Left kidney (tissue), 8 donors: ENCODE measurements at places on chromosomes 6 and 20. TPM values are rescaled to one million over a fixed set of nuclear protein-coding genes. Genes with fewer than 3 reads are reported as not detected.

Gene KDM1B
- 20.9 TPM for polyA plus RNA-seq

GRCh38 chr6:39007575-39007974 is 41.0 kb upstream of the GLP1R start:
- no peak for DNase-seq

Gene ARFGEF3
- 8.5 TPM for polyA plus RNA-seq

- no peak for DNase-seq
These were observed 380.5 kb downstream of the TFAP2B start for GRCh38 chr6:51199105-51199552.

GRCh38 chr6:163466839-163467390 is 52.4 kb downstream of the QKI start:
- DNase-seq = no peak

GRCh38 chr20:12372557-12372956 is 454.9 kb downstream of the BTBD3 start:
- no peak for DNase-seq

Gene REM1
- 0.28 TPM for polyA plus RNA-seq

DNA sequence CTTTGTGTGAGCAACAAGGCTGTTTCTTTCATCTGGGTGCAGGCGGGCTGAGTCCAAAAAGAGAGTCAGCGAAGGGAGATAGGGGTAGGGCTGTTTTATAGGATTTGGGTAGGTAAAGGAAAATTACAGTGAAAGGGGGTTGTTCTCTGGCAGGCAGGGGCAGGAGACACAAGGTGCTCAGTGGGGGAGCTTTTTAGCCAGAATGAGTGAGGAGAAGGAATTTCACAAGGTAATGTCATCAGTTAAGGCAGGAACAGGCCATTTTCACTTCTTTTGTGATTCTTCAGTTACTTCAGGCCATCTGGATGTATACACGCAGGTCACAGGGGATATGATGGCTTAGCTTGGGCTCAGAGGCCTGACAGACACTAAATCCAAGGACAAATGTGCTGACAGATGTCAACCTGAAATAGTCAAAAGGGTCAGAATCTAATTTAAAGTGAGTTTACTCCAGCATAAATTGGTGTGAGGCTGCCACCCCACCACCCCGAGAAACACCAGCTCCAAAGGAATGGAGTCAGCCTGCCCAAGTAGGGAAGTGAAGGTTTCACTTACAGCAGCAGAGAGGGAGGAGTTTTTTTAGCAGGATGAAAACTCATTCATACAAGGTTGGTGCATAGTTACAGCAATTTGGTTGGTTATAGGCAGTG is 560.0 kb upstream of the CDH4 start:
- no peak for DNase-seq

- no peak for DNase-seq
These were observed 15.5 kb downstream of the ZNF831 start for GRCh38 chr20:59178983-59179595.

DNA sequence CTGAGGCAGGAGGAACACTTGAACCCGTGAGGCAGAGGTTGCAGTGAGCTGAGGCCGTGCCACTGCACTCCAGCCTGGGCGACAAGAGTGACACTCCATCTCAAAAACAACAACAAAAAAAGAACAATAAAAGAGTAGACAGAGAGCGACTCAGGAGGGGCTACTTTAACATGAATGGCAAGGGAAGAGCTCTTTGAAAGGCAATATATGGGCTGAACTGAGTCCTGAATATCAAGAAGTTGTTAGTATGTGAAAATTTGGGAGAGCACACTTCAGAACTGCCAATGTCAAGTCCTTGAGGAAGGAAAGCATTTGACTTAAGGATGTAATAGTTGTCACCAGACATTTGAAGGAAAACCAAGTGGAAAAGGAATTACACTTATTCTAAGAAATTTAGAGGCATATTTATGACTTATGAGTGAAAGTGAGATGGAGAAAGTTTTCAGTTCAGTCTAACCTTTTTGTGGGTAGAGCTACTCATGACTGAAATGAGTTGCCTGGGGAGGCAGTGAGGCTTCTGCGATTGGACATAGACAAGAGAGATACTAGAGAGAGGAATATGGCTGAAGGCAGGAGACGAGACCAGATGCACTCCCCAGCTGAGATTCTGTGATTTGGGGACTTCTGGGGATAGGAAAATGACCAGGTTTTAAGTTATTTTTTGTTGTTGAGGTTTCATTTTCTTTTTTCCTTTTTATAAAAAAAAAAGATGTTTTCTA is 48.6 kb upstream of the SLC16A10 start:
- no peak for DNase-seq

Gene NCOA3
- 46.3 TPM for polyA plus RNA-seq

GRCh38 chr6:82679232-82679631 is 315.6 kb downstream of the TPBG start:
- DNase-seq = no peak

Gene DEFB132
- polyA plus RNA-seq = 0.07 TPM

Gene JPH2
- polyA plus RNA-seq = 1.4 TPM

DNA sequence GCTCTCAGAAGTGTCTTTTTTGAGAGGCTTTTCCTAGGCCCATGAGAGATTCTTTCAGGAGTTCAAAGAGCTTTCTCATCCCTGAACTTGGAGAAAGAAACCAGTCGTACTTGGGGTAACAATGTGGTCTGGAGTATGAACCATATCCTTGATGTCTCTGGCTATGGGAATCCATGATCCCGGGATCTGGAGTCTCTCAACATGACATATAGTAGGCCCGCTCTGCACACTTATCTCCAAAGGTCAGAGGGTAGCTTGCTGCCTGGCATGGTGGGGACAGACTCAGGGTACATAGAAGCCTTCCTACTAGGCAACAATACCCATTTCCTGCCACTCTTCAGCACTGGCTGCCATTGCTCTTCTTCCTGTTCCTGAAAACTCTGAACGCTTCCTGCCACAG is 42.2 kb upstream of the NFATC2 start:
- no peak for DNase-seq

DNA sequence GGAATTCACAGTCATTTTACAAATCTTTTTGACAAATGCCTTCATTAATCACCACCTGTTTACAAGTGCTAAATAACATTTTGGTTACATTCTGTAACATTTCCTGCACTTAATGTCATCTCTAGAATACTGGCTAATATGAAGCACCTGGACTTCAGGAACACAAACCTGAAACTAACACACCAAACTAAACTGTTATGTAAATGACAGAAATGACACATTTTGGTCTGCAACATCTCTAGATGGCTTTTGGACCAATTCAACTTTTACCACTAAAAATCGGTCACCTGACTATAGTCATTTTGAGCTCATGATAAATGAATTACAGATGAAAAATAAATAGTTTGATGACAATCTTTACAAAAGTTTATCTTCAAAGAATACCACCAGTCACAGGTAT is 80.6 kb downstream of the ATG5 start:
- no peak for DNase-seq

Gene CDH4
- 7.3 TPM for polyA plus RNA-seq

GRCh38 chr20:5626603-5627002 is 123.6 kb upstream of the SHLD1 start:
- no peak for DNase-seq

DNA sequence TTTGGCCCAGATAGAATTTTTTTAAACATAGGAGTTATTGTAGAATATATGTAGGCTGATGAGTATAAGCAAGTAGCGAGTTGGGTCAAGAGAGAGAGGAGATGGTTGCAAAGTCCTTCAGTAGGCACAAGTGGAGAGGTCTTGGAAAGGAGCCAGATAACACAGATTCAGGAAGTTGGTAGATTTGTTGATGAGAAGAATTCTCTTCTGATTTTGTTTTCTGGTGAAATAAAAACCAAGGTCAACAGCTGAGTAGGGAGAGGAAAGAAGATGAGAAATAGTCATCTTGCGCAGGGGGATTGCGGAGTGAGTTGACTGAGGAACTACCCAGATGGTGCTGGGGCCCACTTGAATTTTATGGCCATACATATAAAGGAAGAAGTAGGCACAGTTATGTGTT is 17.4 kb upstream of the CD83 start:
- DNase-seq = no peak

DNA sequence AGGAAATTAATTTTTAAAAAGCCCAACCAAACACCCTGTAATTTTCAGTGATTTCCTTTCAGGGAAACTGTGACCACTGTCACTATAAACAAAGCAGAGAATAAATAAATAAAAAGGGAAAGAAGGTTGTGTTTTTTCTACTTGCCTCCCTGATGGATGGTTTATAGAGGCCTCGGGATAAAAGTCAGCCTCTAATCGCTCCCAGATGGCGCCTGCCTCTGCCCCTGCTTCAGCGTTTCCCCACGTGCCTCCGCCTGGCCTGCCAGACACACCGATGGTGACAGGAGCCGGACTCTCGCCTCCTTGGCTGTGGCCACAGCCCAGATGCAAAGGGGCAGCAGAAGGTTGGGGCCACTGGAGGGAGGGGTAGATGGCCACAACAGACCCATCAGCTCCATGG is 327.7 kb downstream of the CDC5L start:
- DNase-seq = no peak

DNA sequence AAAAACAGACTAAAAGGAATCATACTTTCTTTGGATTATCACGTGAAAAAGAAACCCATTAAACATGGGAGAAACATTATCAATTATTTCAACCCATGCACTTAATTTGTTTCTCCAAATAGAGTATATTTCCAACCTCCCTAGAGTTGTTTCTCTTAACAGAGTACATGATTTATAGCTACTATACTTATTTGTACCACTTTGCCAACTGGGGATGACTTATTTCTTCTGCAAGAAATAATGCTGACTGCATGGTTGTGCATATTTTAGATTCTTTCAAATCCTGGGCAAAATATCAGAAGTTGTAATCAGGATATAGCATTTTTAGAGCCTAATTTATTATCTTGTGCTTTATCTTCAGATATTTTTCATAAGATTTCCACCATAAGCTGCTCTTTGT is 629.1 kb upstream of the EYS start:
- no peak for DNase-seq

- DNase-seq = no peak
These were observed 226.3 kb upstream of the SMLR1 start for GRCh38 chr6:130600880-130601341.

DNA sequence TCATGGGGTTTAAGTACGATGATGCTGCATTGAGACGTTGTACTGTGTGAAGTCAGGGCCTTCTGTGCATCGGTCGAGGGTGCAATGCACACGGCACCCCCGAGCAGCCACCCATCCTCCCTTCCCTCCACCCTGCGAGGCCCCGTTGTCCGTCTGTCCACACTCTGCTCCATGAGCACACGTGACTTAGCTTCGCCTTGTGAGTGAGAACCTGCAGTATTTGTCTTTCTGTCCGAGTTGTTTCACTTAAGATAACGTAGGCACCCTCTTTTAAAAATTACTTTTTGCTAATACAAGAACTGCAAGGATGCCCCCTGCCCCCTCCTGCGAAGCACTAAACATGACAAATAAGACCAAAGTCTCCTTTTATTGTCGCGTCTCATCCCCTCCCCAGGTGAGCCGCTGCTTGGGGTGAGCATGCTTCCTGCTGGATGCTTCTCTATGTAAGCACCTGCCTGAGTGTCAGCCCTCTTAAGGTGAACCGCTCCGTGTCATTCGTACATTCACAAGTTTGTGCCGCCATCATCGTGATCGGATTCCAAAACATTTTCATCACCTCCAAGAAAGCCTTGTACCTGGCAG is 3.6 kb upstream of the RBBP8NL start:
- no peak for DNase-seq

Gene FOXA2
- polyA plus RNA-seq = not detected

DNA sequence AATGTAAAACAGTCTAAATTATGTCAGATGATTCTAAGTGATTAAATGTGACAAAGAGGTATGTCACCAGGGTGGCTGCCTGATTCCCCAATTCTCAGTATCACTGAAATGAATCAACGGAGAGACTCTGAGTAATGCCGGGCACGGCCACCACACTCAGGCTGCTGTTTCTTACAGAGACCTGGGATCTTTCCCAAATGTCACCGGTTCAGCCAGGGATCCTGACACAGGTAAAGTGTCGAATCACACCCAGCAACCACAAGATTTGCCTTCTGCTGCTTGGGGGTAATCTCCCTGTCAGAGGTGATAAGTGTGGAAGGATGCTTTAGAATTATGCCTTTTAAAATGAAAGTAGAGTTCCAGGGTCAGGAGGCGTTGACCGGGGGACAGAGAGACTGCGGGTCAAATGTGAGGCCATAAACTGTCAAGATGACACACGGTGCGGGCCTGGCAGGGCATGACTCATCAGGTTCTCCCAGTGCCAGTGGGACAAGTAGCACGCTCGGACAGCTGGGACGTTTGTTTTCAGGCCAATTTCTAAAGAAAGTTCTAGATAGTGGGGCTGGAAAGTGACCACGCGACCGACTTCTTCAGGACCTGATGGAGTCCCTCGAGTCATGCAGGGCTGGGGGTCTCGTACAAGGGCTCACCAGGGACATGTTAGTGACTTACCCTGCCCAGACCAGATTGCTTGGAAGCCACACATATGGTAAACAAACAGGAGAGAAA is 48.9 kb downstream of the PRDM1 start:
- no peak for DNase-seq

- peak; percentile 99 for DNase-seq
These were observed at the start of gene DHX16 for GRCh38 chr6:30672445-30673253. Gene DHX16 (minus strand): TSS chr6:30673006. CDS start chr6:30672841, 165 bp downstream.

DNA sequence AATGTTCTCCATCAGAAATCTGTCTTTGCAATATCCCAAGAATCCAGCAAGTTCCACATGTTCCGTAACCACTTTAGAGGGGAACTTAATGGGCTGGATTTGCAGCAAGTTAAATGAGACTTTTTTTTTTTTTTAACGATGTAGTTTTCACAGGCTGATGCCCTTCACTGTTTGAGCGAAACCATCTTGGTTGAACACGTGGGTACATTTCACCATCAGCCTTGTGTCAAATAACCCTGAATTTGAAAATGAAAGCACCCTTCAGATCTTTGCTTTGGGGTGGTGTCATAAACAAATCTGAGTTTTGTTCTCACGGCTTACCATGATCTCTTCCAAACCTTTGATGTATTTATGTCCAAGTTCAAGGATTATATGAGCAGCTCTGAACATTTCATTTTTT is 73.7 kb upstream of the EXOC2 start:
- no peak for DNase-seq

GRCh38 chr6:4347877-4348276 is 212.5 kb upstream of the ECI2 start:
- no peak for DNase-seq

Gene PTK6
- 1.1 TPM for polyA plus RNA-seq

DNA sequence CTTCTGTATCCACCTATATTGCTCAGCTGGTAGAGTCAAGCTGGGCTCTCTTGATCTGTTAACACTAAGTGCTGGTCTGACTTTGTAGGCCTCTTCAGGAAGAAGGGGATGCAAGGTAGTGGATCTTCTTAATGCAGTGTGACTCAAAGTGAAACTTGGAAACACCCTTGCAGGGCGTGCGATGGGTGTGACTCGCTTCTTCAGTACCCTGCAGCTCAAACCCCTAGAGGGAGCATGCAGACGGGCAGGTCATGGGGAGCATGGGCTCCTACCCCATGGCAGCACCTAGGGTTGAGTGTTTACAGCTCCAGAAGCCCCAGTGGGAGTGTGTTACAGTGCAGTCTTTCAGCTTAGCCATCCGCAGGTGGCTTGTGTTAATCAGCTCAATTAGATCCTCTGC is 757 bp upstream of the SAMD3 start:
- no peak for DNase-seq

DNA sequence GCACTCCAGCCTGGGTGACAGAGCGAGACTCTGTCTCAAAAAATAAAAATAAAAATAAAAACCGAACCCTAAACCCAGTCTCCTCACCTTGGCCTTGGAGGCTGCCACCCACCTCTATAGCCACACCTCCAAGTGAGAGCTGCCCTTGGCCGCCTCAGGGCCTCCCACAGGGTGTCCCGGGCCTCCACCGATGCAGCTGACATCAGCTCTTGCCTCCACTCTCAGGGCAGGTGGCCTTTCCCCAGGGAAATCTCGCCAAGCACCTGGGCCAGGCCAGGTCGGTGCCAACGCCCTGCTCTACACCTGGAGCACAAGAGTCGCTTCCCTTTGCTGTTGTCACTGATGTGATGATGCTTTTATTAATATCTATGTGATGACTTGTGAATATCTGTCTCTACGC is 8.9 kb upstream of the MYL9 start:
- DNase-seq = no peak

Gene UBE2C
- 84.4 TPM for polyA plus RNA-seq
